ENCODE measurements at places on chromosomes 2 and 18.
A peak's percentile ranks its signal among the peaks of the same experiment; 100 is the strongest.

DNA sequence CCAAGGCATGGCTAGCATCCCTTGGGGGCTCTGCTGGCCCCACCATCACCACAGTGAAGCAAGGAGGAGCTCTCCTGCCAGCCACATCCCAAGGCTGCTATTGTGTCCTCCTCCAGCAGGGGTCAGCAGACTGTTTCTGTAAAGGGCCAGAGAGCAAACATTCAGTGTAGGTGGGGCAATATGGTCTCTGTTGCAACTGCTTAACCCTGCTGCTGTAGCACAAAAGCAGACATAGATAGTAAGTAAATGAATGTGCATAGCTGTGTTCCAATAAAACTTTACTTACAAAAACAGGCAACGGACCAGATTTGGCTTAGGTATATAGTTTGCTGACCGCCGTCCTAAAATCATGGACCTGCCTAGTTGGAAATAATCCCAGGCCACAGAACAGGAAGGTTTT, 36.4 kb upstream of the ZBTB7C start:
- peak; percentile 55 for DNase-seq

GRCh38 chr2:143564419-143564818, 435.2 kb downstream of the ARHGAP15 start:
- DNase-seq, result no peak

DNA sequence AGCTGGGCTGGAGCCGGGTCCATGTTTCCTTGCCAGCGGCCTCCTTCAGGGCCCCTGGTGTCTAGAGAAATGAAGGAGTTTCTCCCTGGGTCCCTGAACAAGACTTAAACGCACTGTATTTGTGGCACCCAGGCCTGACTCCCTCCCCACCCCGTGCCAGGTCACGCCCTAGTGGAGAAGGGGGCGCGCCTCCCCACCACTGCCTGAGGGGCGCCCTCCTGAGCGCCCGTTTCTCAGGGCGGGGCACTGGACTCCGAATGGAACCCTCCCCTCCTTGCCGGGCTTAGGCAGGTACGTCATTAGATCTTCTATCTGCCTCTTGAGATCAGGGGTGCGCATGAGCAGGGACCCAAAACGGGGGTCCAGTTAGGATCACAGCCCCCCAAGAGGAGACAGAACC, 16.3 kb downstream of the ODC1 start:
- no peak for DNase-seq

DNA sequence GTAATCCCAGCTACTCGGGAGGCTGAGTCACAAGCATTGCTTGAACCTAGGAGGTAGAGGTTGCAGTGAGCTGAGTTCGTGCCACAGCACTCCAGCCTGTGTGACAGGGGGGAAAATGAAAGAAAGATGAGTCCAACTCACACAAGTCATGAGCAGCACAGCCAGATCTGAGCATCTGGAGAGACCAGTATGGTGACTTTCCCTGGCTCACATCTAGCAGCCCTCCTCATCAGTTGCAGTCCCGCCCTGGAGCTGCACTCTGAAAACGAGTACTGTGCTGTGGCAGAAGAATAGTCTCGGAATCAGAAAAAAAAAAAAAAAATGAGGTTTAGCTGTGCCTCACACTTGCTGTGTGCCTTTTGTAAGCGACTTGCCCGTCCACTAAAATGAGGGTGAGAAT, 74.4 kb upstream of the TRIB2 start:
- no peak for DNase-seq

GRCh38 chr2:212936572-212936971, 214.8 kb downstream of the IKZF2 start:
- no peak for DNase-seq

GRCh38 chr2:241736111-241736510, 1.7 kb downstream of the D2HGDH start:
- no peak for DNase-seq

DNA sequence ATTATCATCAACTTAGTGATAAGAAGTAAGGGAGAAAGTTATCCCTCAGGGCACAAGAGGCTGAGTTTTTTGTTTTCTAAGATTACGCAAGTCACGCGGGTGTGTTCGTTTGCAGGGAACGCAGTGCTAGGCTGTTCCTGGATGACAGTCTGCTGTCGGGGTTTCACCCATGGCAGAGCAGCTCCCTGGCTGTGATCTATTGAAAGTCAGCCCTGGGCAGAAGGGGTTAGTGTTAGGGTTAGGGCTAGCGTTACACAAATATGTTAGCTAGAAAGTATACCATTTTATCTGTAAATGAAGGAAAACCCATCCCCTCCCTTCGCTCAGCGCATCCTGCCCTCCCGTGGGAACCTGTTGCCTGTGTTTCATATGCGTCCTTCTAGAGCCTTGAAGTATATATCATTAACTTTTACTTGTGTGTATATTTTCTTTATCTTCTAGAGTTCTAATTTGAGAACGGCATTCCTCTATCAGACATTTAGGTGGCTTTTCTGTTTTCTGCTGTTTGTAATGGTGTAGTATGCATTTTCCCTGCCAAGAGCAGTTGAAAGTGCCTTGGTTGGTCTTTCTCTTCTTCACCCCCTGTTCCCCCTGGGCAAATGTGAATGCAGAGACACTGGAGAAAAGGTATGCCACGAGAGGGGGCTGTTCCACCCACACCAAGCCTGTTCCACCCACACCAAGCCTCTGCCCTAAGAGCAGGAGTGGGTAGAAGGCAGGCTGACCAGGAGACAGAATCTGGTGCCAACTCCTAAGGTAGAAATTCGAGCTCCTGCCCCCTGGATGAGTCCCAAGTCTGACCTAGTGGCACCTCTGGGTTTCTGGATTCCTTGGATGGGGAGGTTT, 47.0 kb downstream of the ARMC9 start:
- DNase-seq, result peak; percentile 13

DNA sequence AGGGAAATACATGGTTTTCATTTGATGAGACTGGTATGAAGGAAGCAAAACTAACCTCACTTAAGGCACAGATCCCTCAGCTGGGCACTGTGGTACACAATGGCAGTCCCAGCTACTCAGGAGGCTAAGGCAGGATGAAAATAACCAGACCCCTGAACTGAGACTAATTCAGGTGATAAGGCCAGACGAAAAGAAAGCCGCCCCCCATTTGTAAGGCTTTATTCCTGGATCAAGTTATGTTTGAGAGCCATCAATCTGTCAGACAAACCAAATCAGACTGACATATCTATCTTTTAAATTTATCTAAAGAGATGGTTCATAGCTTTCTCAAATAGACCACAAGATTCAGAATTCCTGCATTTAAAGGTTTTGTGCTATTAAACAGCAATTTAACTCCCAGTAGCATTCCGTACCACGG, 4.1 kb downstream of the SRSF7 start:
- DNase-seq, result no peak

GRCh38 chr18:10057894-10058791, 144.3 kb downstream of the VAPA start:
- no peak for DNase-seq

GRCh38 chr2:205948883-205949282, 137.1 kb downstream of the INO80D start:
- no peak for DNase-seq

DNA sequence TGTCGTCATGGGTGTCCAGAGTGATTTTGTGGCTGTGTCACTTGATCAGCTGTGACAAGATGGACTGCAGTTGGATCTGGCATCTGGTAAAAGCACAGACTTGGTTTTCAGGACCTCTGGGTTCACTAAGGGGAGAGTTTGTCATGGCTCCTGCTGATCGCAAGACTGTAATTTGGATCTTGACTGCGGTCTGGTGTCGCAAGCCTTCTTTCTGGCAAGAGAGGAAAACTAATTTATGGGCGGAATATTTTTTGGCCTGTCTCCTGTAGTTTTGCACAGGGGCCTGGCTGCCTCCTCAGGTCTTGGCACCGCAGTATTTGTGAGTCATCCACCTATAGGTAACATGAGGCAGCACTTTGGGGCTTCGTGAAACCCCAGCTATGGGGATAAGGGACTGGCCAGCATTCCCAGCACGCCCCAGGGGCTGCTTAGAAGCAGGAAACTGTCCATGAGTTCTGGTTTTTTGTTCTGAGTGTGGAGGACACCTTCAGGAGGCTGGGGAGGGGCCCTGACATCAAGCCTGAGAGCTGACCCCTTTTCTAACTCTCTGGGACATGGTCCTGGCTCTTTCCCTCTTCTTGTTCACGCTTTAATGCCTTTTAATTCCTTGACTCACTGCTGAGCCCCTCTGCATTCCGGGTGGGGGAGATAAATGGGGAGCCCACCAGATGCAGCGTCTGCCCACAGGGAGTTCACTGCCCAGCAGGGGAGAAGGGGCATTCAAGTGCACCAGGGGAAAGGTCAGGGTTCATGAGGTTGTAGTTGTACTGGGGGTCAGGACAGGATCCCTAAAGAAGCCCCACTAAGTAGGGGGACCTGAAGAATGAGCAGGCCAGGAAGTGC, 12.2 kb downstream of the SH3BP4 start:
- no peak for DNase-seq

DNA sequence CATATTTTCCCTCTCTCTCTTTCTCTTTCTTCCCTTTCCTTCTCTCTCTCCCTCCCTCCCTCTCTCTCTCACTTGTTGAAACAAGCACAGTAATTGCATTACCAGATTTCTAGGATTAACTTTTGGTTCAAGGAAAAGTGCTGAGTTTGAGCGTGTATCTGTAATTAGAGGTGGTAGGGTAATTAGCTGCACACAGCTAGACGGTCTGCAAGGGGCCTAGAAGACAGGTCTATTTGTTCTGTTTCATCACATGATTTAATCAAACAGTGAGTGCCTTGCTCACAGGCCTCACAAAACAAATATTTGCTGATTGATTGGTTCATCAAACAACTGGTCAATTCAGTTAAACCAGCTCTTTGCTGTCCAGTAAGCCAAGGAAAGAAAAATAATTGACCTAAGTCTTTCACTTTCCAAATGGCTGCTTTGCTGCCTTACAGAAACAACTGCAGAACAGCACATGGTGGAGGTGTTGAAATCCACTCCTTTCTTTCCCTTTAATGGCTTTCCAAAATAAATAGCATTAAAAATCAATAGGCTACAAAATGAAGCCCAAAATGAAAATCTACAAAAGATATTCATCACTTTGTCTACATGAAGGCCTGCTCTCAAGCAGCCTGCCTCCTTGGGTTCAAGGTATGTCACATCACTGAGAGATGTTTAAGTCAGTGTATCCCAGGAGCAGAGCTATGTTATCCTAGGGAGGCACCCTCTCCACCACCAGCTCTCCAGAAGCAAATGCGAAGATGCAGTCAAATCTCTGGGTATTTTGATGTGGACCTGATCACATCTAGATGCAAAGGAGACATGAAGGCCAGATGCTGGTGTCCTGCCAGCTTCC, 264.4 kb upstream of the SIX2 start:
- no peak for DNase-seq

DNA sequence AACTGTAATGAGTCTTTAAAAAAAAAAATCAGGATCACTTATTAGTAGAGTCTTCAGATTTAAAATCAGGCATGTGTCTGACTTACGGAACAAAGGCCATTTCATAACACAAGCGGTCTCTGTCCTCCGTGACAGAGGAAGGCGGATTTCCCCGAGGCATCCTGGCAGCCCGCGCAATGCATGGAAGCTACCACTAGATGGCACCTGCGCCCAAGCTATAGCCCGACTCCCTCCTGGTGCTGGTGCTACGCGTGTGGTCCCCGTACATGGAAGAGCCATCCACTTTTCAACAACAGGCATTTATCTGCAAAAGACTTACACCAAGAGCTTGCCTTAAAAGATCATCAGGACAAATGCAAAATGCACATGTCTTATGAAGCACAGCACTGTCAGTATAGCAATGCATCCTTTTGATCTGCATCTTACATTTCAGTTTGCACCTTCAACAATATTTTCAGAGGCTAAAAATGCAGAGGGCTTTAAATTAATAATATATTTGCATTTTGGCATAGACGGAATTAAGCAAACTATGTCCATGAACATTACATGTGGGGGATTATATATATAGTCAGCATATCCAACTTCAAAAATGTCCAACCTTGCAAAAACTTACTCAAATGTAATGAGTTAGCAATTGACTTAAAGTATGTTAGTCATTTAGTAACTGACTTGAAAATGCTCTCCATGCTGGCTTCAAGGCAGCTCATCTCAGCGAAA, 96.0 kb downstream of the ZNF516 start:
- DNase-seq, result peak; percentile 68

Data from CD4-positive, alpha-beta T cell treated with Interferon gamma for 1 hour (primary cell).